Spleen (tissue), 13 donors: ENCODE measurements at places on chromosomes 7 and 10. TPM values are rescaled to one million over a fixed set of nuclear protein-coding genes. Genes with fewer than 3 reads are reported as not detected.

GRCh38 chr10:69329721-69330178 lies 51.5 kb downstream of the HK1 start:
- DNase-seq, result no peak

- no peak for DNase-seq
Observed at GRCh38 chr10:116178086-116178605, 94.9 kb downstream of the GFRA1 start.

- DNase-seq, result no peak
Observed at GRCh38 chr7:142628945-142629344, 120.3 kb upstream of the PRSS1 start.

Gene FZD1
- 0.61 TPM for polyA plus RNA-seq

- DNase-seq, result peak; percentile 10
Observed at GRCh38 chr10:132368881-132369635, 27.9 kb upstream of the PWWP2B start.

GRCh38 chr10:130025811-130026485 lies 61.9 kb upstream of the EBF3 start:
- peak; percentile 52 for DNase-seq

Gene LBX1
- polyA plus RNA-seq, result not detected

DNA sequence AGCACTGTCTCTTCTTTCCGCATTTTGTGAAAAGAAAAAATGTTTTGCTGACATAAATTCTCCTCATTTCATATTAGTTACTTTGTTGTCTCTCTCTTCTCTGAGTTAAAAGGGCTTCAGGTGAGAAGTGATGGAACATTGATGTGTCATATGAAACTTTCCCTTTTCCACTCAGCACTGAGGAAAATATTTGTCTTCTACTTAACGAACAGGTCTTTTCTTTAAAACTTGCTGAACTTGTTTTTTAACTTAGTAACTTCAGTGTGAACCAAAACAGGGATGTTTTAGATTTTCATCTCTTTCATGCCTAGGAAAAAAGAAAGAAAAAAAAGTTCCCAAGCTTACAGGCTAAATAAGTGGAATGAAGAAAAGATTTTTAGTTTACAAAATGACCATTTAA lies 19.0 kb upstream of the TSPAN12 start:
- DNase-seq, result no peak

Gene RAB19
- not detected for polyA plus RNA-seq

DNA sequence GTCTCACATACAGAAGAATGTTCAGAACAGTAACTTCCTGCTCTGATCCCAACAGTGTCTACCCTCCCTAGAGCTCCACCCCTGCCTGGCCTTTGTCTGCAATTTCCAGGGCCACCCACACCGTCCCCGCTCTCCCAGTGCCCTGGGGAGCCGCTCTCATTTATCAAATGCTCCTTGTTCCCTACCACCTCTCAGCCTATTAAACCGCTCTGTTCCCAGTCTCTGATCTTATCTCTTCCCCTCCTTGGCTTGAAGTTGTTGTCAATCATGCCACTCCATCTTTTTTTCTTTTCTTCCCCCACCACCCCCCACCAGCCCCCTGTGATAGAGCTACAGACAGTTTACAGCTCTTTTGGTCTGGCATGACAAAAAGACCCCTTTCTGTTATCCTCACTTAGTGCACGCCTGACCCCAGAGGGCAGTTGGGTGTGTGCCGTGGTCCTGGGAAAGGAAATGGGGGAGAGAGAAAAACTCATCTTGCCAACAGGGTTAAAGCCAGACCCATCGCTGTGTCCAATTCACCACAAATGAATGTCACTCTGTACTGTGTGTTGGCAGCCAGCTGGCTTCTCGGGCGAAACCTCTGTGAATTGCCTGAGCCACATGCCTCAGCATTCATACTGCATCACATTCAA lies 28.8 kb upstream of the HECTD2 start:
- DNase-seq, result no peak

Gene CTNNA3
- 0.13 TPM for polyA plus RNA-seq

Gene INPP5A
- 11.7 TPM for polyA plus RNA-seq

- DNase-seq, result peak; percentile 75
Observed at GRCh38 chr10:133422807-133423771, 1.3 kb downstream of the SPRN start.

Gene ALOX5
- polyA plus RNA-seq, result 119 TPM

DNA sequence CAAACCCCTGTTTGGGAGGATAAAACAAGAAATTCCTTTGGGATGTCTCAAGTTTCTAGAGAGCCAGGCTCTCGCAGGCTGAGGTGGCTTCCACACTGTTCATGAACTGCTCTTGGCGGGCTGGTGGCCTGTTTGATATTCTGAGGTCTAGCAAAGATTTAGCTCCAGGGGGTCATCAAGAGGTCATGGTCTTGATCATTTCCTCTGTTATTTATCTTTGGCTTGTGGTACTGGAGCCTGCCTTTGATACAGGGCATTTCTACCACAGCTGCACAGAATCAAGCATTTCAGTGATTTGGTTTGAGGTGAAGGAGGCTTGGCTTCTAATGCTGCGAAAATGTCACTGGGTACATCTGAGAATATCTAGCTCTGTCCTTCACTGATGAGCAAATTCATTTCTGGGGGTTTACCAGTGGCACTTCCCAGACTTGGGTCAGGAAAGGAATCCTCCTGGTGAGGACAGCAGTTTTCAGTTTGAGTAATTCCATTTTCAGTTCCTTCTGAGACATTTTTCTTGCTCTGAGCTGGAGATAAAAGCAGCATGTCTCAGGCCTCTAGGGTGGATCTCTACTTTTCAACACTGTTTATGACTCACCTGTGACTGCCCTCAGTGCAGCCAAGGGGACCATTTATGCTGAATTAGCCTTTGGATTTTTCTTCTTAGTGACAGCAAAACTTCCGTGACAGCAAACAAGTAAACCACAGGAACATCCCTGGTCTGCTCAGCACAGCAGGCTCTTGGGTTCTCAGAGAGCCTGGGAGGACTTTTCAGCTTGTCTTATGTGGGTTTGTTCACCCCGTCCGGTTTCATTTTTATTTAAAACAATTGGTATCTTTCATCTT lies 312.0 kb downstream of the RNLS start:
- no peak for DNase-seq

Gene ANKRD26
- 1.7 TPM for polyA plus RNA-seq

- no peak for DNase-seq
Observed at GRCh38 chr10:111556666-111557065, 479.8 kb downstream of the ADRA2A start.

Gene PRKG1
- 1.1 TPM for polyA plus RNA-seq

DNA sequence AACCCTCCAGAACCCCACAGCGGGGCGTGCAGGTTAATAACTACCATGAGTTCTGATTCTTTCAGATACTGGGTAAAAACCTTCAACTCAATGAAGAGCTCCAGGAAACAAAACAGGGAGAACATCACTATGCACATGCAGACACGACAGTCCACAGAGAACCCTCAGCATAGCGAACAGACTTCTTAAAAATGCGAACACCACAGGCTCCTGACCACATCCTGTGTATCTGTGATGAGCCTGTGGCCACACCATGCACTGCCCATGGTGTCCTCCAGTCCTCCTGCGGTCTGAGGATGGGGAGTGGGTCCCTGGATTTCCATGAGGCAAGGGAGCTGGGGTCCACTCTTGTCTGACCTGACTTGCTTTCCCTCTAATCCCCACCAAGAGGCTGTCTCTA lies 107.2 kb downstream of the COBL start:
- DNase-seq, result no peak

- no peak for DNase-seq
Observed at GRCh38 chr10:71584902-71585563, 134.5 kb downstream of the C10orf105 start.

- DNase-seq, result no peak
Observed at GRCh38 chr7:25424113-25424512, 195.8 kb upstream of the NPVF start.

GRCh38 chr10:124117511-124117785 lies 24.1 kb upstream of the CHST15 start:
- DNase-seq, result no peak

DNA sequence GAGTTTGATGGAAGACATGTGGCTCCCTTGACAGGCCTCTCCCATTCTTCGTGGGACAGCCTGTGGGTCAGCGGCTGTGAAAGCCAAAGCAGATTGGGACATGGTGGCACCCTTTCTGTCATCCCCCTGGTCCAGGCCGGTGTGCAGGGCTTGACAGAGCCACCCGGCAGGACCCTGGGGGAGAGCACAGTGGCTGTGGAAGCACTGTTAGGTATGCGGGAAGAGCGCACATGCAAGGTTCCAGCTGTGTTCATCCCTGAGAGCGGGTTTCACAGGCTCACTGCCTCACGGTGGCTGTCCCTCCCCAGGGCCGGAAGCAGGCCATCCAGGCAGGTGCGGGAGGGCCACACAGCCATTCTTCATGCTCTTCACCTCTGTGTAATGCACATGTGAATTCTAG lies 29.8 kb downstream of the SHH start:
- peak; percentile 66 for DNase-seq

Gene XRCC2
- 0.56 TPM for polyA plus RNA-seq

DNA sequence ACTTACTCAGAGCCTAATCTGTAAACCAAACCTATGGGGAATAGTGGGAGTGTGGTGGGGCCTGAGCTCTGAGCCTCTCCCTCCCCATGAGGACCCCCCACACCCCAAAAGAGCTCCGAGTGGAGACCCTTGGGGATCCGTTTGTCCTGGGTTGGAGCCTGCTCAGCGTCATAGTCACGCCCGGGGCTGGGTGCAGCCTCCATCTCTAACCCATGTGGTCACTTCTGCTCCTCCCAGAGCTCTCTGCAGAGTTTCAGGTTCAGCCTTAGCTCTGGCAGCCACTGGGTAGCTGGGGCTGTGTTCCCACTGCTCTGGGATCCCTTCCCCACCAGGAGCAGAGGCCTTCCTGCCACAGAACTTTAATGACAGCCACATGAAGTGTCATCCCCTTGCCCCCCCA lies 25.9 kb downstream of the PFKFB3 start:
- DNase-seq, result peak; percentile 41

GRCh38 chr7:135665042-135665441 lies 2.7 kb downstream of the STMP1 start:
- DNase-seq, result no peak

Gene SPDYE2
- not detected for polyA plus RNA-seq

DNA sequence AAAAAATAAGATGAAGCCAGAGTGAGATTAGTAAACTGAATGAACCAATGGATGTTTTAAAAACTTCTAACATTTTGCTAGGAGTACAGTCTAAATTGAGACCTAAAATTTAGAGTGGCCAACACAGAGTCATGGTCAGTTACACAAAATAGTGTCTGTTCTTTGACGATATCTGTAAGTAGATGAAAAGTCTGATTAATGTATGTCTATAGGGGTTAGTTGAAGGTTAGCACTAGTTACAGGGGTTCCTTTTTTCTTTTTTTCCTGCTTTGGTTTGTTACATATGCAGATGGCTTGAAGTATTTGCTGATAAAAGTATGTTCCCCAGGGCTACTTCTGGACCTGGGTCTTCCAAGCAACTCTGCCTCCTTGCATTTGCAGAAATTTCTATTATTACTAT lies 90.1 kb upstream of the MTPN start:
- DNase-seq, result no peak

DNA sequence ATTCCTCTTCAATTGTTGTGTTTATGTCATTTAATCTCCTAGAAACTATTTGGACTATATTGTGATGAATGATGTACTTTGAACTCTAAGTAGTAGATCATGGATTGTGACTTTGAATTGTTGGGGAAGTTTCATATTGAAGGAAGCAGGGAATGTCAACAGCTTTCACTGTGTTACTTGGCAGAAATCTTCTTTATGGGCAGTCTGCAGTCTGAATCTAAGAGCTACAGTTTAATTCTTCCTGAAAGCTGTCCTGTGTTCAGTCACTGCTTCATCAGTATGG lies 91.6 kb downstream of the PPP1R9A start:
- DNase-seq, result no peak

GRCh38 chr7:47497367-47498096 lies 84.4 kb downstream of the TNS3 start:
- DNase-seq, result peak; percentile 74

DNA sequence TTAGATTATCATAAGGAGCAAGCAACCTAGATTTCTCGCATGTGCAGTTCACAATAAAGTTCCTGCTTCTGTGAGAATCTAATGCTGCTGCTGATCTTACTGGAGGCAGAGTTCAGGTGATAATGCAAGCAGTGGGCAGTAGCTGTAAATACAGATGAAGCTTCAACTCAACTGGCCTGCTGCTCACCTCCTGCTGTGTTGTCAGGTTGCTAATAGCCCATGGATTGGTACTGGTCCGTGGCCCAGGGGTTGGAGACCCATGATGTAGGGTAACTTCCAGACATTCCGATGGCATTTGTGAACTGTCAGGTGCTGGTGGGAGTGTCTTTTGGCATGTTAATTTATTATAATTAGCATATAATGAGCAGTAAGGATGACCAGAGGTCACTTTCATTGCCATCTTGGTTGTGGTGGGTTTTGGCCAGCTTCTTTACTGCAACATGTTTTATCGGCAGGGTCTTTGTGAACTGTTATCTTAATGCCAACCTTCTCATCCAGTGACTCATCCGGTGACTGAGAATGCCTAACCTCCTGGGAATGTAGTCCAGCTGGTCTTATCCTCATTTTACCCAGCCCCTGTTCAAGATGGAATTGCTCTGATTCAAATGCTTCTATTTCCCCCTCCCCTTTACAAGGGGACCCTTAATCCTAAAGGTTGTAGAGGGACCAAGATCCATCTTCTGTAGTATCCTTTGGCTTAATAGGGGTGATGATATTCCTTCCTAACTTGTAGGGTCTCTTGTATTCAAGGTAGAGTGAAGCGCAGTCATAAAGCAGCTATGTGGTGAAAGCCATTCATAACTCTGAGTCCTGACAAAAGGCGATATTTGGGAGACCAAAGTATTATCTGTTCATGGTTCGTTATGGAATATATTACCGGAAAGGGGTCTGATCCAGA lies 165.8 kb downstream of the CCSER2 start:
- no peak for DNase-seq
